ENCODE measurements at places on chromosomes 2 and 18.

DNA sequence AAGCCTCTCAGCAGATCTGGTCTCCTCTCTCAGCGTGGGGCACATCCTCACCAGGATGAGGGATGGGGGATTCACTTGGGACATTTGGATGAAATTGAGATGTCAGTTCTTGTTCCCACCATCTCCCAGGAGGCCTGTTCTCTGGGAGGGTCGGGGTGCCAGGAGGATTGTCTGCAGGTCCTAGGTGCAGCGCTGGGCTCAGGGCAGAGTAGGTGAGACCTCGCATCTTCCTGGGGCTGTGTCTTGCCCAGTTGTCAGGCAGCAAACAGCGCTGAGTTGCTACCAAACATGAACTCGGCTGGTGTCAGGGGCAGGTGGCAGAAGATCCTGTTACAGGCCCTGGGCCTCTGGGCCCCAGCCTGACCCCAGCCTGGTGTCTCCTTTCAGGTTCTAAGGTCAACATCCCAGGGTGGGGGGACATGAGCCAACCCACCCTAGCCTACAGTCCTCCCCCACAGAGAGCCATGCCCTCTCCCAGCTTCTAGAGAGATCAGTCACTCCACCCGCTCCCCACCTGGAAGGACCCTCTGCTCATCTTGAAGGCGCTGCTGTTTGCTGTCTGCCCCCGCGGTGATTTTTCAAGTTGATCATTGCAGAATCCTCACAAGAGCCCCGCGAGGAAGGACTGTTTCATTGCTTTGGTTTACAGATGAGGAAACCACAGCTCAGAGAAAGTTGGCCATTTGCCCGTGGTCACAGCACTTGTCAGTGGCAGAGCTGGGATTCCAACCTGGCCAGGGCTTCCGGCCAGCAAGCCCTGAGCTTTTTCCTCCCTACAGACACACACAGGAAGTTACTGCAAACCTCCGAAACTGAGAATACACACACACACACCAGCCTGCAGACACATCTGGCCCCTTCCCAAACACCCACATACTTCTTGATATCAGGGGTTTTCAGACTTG is 83.9 kb downstream of the STPG4 start:
- no peak for DNase-seq

DNA sequence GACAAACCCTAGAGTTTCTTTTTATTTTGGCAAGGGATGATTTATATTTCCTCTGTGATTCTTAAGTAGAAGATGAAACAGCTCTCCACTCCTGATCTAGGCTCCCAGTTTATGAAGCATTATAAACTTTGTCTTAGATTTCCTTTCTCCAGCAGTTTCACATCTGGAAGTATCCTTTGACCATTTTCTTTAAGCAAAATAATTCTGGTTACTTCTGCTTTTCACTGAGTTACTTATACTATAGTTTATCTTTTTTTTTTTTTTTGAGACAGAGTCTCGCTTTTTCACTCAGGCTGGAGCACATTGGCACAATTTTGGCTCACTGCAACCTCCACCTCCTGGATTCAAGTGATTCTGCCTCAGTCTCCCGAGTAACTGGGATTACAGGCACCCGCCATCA is 45.5 kb downstream of the KCMF1 start:
- no peak for DNase-seq

GRCh38 chr2:142944264-142944663 is 66.8 kb downstream of the KYNU start:
- DNase-seq: no peak

- no peak for DNase-seq
Observed at GRCh38 chr2:100821255-100821910, 1.4 kb downstream of the NPAS2 start.

DNA sequence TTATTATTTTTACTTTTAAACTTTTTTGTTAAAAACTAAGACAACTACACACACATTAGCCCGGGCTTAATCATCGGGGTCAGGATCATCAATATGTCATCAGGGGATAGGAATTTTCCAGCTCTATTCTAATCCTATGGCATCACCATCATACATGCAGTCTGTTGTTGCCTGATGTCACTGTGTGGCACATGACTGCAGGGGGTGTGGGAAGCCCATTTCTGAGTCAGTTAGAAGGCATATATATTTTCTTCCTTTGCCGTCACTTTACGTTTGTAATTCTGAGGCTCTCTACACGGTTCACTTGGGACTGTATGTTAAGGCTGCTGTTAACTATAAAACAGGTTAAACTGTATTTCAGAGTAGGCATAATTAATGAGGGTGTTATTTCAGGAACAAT is 144.4 kb upstream of the ITGA6 start:
- no peak for DNase-seq

DNA sequence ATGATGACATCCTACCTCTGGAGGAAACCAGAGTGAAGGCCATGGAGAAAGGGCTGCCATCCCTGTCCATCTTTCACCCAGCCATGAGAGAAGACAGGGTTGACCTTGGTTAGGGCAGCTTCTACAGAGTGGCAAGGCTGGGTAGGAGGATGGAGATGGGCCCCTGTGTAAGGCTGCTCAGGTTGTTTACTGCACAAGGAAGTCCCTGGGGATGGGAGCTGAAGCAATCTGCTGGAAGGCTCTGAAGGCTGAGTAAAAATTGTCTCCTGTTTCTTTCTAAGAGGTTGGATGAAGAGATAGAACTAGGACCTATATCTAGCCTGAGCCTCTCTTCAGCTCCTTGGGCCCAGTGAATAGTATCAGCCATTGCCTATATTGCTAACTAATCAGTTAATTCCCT is 14.4 kb downstream of the ELMOD3 start:
- DNase-seq: no peak

DNA sequence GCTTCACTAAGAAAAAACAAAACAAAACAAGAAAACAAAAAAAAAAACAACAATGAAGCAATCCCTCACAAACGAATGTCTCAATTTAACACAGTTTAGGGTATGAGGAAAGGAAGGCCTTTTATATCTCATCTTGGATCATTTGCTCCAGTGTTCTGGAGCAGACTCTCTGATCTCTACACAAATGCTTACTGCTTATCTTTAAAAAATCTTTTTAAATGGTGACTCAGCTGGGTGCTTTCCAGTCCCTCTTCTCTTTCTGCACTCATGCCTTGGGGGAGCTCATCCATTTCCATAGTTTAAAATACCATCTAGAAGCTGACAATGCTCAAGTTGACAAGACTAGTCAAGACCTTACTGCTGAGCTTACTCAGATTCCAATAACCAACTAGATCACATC is 56.2 kb downstream of the ETAA1 start:
- DNase-seq: no peak

GRCh38 chr2:28664120-28664842 is 87.3 kb upstream of the PPP1CB start:
- DNase-seq: no peak

DNA sequence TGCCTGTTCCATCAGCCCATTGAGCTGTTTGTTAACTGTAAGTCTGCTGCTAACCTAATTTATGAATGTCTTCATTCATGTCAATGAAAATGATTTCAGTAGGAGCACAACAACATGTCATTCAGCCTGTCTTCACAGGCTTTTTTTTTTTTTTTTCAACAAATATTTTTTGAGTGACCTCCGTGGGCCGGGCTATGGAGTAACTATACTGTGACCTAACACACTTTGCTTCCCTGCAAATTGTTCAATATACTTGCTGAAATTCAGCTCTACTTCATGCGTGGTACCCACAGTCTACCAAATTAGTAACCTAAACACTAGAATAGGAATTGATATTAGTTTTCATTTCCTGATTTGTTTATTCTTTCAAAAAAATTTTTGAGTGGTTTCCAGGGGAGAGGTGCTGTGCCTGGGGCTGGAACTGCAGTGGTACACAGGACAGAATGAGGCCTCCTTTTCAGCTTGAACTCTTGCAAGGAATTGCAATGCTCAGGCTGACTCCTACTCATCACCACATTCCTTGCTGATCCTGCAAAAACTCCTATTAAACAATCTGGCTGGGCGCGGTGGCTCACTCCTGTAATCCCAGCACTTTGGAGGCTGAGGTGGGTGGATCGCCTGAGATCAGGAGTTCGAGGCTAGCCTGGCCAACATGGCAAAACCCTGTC is 87.1 kb downstream of the CDH20 start:
- no peak for DNase-seq

DNA sequence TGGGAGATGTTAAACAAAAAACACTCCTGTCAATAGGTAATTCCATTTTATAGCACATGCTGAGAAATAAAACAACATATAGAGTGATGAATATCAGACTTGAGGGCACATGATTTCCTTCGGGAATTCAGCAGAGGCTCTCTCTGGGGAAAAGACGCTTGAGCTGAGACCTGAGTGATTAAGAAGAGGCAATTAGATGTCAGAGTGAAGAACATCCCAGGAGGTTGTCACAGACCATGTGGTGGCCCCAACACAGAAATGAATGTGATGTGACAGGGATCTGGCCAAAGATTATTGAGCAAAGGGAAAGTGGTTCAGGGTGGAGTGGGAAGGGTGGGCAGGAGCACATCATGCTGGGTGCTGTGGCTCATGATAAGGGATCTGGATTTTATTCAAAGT is 254.7 kb downstream of the RAD51AP2 start:
- DNase-seq: no peak

GRCh38 chr2:149926149-149926548 is 338.6 kb upstream of the MMADHC start:
- DNase-seq: no peak

DNA sequence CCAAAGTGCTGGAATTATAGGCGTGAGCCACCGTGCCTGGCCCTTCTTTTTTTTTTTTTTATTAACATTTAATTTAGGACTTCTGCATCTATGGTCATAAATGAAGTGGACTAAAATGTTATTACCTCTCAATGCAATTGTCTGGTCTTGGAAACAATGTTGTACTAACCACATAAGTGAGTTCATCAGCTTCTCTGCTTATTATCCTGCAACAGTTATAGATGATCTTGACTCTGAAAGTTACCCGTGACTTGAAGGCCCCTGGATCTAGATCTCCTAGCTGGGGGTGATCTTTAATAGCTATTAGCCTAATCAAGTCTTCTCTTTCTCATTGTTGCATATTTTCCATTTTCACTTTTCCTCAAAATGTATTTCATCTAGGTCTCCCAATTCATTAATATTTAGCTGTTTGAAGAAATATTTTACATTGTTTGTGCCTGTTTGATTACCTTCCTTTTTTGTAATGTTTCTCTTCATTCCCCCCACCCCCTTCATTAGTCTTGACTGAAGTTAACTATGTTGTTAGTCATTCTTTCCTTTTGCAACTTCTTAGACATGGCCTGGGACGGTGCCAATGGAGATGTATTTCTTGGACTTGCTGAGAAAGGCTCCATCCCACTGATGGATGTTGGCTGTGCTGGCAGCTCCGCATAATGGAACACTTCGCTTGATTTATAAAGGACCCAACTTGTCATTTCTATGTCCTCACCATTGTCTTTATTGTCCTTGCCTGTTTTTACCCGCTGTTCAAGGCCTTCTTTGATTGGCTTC is 141.6 kb upstream of the RIOK3 start:
- DNase-seq: peak; percentile 19

DNA sequence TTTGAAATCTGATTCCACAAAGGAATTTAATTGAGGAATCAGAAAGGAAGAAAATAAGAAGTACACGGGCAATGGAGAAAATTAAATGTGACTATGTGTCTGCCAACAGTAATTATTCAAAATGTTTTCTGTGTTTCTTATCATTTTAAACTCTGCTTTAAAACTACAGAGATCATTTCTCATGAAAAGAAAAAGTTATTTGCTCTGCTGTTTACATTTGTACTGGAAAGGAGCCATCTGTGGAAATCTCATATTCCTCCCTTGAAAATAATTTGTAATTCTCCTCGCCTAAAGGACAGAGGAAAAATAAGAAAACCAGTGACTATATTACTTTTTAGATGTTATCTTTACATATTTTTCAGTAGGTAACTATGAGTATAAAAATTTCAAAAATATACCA is 181.9 kb upstream of the MEIS1 start:
- no peak for DNase-seq

- DNase-seq: no peak
Observed at GRCh38 chr18:48927286-48928080, 23.3 kb downstream of the SMAD7 start.

- DNase-seq: no peak
Observed at GRCh38 chr2:105470979-105471378, 72.1 kb upstream of the FHL2 start.

DNA sequence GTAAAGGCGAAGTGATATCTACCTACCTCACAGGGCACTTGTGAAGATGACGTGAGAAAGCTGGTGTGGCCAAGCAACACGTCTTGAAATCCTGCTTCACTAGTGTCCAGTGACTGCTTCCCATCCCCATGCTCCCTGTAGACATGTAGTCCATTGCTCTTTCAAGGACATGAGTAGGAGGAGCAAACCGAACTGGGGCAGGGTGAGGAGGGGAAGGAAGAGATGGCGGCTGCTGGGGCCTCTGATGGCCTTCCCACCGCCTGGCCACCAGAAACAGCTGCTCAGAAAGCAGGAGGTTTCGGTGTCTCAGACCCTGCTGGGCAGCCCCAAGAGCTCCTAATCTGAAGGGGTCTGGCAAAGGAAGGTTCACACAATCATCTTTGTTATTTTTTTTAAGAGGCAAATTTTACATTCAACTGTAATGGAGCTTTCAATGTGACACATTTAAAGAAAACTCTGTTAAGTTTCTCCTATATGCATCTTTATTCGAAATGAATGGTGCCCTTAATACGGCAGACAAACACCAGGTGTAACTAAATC is 14.7 kb downstream of the CPLX4 start:
- DNase-seq: no peak

GRCh38 chr18:50331691-50332090 is 43.2 kb upstream of the SKA1 start:
- no peak for DNase-seq

GRCh38 chr2:241852981-241853631 is 5.6 kb downstream of the PDCD1 start:
- DNase-seq: no peak

- no peak for DNase-seq
Observed at GRCh38 chr2:83827618-83828017, 631.5 kb downstream of the SUCLG1 start.

GRCh38 chr2:85748039-85748734 is 5.6 kb upstream of the ATOH8 start:
- DNase-seq: no peak

GRCh38 chr2:3462493-3463104 is 56.7 kb downstream of the ADI1 start:
- DNase-seq: no peak

- no peak for DNase-seq
Observed at GRCh38 chr2:188478724-188479123, 187.1 kb downstream of the GULP1 start.

DNA sequence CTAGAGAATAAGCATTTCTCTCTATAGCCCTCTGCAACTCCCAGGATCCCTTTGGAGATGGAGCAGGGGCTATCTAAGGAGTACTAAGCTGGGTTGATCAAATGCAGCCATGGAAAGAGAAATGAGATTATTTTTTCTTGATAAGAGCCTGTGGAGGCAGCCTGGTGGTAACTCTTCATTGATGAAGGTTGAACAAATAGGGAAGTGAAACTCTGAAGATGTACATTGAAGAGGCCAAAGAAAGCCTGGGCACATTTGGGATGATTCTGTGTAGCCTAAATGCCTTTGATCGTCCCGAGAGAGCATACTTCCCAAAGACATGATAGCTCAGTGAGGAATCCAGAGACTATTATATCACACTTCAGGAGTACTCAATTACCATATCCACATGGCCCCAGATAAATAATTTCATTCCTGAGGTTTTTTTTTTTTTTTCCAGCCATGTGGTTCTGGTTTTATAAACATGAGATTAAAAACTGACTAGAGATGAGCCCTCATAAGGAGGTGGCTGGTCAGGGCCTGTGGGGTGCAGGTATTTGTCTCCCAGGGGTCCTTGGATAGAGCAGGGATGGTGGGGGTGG is 192.5 kb downstream of the TPGS2 start:
- DNase-seq: no peak

- no peak for DNase-seq
Observed at GRCh38 chr2:240935103-240935876, 29.2 kb downstream of the CROCC2 start.

All from NCI-H446 treated with DMSO at 0.1 percent for 48 hours (cell line).